ENCODE measurements at places on chromosomes 2 and 18. TPM values are rescaled to one million over a fixed set of nuclear protein-coding genes. Genes with fewer than 3 reads are reported as not detected.

C2orf72 gene
- not detected for total RNA-seq

ANKRD53 gene
- 0.92 TPM for total RNA-seq

DNA sequence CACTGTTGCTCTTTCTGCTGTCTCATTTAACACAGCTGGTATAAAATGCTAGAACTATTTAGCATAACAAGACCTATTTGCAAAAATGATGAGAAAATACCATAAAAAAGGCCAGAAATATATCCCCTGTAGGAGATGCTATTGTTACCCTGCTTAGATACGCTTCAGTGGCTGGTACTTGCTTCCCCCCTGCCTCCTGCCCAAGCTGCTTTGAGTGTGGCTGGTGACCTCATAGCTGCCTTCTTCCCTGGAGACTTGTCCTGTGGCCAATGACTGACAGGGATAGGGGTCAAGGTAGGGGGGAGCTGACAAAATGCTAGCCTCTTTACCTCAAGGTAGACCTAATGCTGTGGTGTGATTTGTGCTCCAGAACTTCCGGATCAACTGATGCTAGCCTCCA, 150.2 kb upstream of the ZEB2 start:
- DNase-seq: no peak

- no peak for DNase-seq
Measured at GRCh38 chr18:46171331-46171730, 67.1 kb downstream of the HAUS1 start.

GRCh38 chr18:2982452-2983269, 30.3 kb downstream of the LPIN2 start:
- DNase-seq: no peak

DNA sequence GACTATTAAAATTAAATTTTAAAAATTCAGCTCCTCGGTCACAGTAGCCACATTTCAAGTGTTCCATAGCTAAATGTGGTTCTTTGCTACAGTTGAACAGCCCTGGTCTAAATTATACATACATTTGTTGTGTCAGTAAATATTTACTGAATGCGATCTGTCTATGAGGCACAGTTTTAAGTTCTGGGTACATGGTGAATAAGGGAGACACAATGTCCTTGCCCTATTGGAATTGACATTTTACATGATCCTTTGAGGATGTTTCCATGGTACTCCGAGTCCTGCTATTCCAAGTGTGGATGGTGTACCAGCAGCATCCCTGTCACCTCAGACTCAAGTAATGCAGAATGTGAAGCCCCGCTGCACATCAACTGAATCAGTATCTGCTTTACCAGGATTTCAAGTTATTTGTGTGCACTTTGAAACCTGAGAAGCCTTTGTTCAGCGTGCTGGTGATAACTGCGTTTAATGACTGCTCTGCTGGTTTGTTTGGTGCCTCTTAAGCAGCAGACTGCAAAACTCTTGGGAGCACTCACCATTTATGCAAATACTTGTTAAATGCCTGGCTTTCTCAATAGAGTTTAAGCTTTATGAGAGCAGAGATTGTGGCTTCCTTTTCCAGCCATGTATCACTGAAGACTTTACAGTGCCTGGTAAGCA, 1.5 kb downstream of the GALNT1 start:
- no peak for DNase-seq

Measured in HFFc6 (cell line).